ENCODE measurements at places on chromosomes 2 and 18. TPM values are rescaled to one million over a fixed set of nuclear protein-coding genes. Genes with fewer than 3 reads are reported as not detected.

DNA sequence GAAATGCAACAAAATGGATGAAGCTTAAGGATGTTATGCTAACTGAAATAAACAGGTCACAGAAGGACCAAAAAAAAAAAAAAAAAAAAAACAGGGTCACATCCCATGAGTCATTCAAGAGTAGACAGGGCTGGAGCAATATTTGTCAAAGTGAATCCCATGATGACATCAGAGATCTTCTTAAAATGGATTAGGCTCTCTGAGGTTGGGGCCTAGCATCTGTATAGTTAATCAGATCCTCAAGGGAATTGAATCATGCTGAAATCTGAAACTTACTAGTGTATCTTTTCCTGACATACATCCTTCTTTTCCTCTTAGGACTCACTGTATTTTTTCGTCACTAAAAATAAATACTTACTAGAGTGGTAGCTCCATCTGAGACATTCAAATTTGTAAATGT lies 380.6 kb upstream of the NXPH2 start:
- H3K36me3 ChIP-seq = no peaks in the 10 kb centered on the region
- no peak for DNase-seq
- no peak overlapping the region for H3K4me3 ChIP-seq
- H3K27me3 ChIP-seq = no peaks in the 10 kb centered on the region
- H3K27ac ChIP-seq = no peak overlapping the region

DNA sequence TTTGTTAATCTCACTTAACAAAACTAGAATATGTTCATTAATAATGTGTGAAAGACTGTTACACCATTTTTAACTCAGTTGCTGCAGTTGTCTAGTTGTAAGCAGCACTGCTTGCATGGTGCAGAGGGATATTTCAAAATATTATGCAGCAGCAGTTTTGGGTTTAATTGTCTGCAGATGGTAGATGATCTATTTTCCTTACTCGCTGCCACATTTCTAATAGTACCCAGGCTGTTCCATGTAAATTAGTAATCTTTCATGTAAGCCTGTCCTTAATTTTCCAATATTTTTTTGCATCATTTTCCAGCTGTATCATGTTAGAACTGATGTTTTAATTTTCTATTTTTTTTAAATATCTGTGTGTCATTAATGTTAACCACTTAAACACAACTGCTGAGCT lies 488.1 kb upstream of the RAB12 start:
- H3K4me1 ChIP-seq = peaks cover 8% of the 10 kb centered on the region
- H3K27ac ChIP-seq = no peak overlapping the region
- no peaks in the 10 kb centered on the region for H3K27me3 ChIP-seq
- no peaks in the 10 kb centered on the region for H3K36me3 ChIP-seq

ARHGEF33 gene
- 0.57 TPM for total RNA-seq

DNA sequence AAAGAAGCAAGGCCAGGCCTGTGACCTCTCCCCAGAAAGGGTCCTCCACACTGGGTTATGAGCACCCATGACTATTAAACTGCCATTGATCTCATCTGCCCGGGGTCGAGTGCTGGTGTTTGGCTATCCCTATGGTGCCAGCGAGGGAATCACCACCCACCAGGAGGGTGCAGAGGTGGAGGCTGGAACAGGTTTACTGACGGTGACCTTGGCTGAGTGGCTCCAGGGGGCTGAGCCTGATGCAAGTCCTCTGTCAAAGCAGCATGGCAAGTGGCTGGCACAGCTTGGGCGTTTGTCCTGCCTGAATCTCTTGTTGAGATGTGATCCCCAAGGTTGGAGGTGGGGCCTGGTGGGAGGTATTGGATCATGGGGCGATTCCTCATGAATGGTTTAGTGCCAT lies 196.4 kb upstream of the HDAC4 start:
- H3K27me3 ChIP-seq = no peaks in the 10 kb centered on the region
- no peak overlapping the region for H3K4me3 ChIP-seq
- peaks cover 11% of the 10 kb centered on the region for H3K4me1 ChIP-seq
- no peak for DNase-seq

CPLX4 gene
- not detected for total RNA-seq

CRYGC gene
- not detected for total RNA-seq

GRCh38 chr18:44897411-44897810 lies 216.7 kb downstream of the SETBP1 start:
- peaks cover 4% of the 10 kb centered on the region for H3K36me3 ChIP-seq
- H3K4me1 ChIP-seq = peaks cover 20% of the 10 kb centered on the region
- no peaks in the 10 kb centered on the region for H3K27me3 ChIP-seq
- H3K4me3 ChIP-seq = no peak overlapping the region
- no peak overlapping the region for H3K27ac ChIP-seq

GRCh38 chr2:172673056-172673683 lies 62.5 kb upstream of the RAPGEF4 start:
- H3K4me1 ChIP-seq = peaks cover 8% of the 10 kb centered on the region
- DNase-seq = no peak
- peaks cover 30% of the 10 kb centered on the region for H3K27me3 ChIP-seq

- no peak for DNase-seq
- no peak overlapping the region for H3K27ac ChIP-seq
- H3K4me1 ChIP-seq = peaks cover 21% of the 10 kb centered on the region
Measured at GRCh38 chr2:58731488-58731869, 490.4 kb upstream of the FANCL start.

- no peak overlapping the region for H3K4me3 ChIP-seq
- peaks cover 6% of the 10 kb centered on the region for H3K27me3 ChIP-seq
- H3K36me3 ChIP-seq = peaks cover 2% of the 10 kb centered on the region
- peaks cover 10% of the 10 kb centered on the region for H3K4me1 ChIP-seq
- DNase-seq = no peak
- H3K27ac ChIP-seq = no peak overlapping the region
Measured at GRCh38 chr2:238719641-238720040, 128.2 kb upstream of the TWIST2 start.

GRCh38 chr2:233857511-233858141 lies 3.3 kb upstream of the HJURP start:
- H3K4me3 ChIP-seq = no peak overlapping the region
- peaks cover 20% of the 10 kb centered on the region for H3K36me3 ChIP-seq
- peaks cover 36% of the 10 kb centered on the region for H3K4me1 ChIP-seq
- H3K27ac ChIP-seq = no peak overlapping the region
- DNase-seq = peak; percentile 74
- no peaks in the 10 kb centered on the region for H3K27me3 ChIP-seq

- H3K27me3 ChIP-seq = no peaks in the 10 kb centered on the region
- H3K4me1 ChIP-seq = peaks cover 5% of the 10 kb centered on the region
- no peak overlapping the region for H3K4me3 ChIP-seq
Measured at GRCh38 chr18:79413025-79413424, 17.3 kb downstream of the NFATC1 start.

GRCh38 chr2:231388725-231389346 lies 6.7 kb upstream of the B3GNT7 start:
- H3K27me3 ChIP-seq = peaks cover 5% of the 10 kb centered on the region
- H3K36me3 ChIP-seq = peaks cover 18% of the 10 kb centered on the region
- peaks cover 40% of the 10 kb centered on the region for H3K4me1 ChIP-seq

- H3K27ac ChIP-seq = no peak overlapping the region
- no peak overlapping the region for H3K4me3 ChIP-seq
- no peaks in the 10 kb centered on the region for H3K27me3 ChIP-seq
- peaks cover 13% of the 10 kb centered on the region for H3K4me1 ChIP-seq
Measured at GRCh38 chr2:179936654-179937053, 70.4 kb downstream of the CWC22 start.

- no peak overlapping the region for H3K4me3 ChIP-seq
- DNase-seq = no peak
- H3K4me1 ChIP-seq = peaks cover 15% of the 10 kb centered on the region
- peaks cover 6% of the 10 kb centered on the region for H3K36me3 ChIP-seq
Measured at GRCh38 chr18:51251625-51252024, 54.1 kb upstream of the MEX3C start.

GTF2A1L gene
- total RNA-seq = not detected

DNA sequence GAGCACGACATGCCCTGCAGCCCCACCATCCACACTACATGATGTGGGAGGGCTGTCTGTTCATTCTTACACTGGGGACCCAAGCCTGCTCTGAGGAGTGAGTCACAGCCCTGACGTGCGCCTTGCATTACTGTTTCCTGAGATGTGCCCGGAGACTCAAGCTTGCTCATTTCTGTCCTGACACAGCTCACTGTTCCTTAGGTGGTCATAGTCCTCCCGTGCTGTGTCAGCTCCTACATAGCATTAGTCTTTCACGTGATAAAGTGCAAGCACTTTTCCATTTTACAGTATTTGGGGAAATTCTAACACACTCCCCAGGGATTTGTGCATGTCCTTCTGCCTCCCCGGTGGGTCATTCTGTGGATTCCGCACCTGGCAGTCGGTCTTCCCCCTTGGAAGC lies 46.2 kb upstream of the TRIM43B start:
- no peak overlapping the region for H3K27ac ChIP-seq
- H3K4me3 ChIP-seq = no peak overlapping the region
- no peak for DNase-seq

GPR148 gene
- total RNA-seq = 0.16 TPM

DNA sequence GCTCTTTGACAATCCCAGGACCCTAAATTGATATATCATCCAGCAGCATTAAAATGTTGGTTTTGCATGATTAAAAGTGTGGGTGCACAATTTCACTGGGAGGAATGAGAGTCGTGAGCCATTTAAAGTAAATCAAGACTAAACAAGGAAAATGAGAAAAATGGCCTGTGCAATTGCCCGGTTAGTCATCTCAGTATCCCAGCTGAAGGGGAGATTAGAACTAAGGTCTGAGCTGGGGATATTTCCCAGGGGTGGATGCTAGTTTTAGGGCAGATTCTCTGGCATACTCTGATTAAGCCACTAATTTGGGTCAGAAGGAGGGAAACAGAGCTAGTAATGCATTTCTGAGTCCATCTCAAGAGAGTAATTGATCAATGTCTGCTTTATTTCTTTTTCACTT lies 177.2 kb downstream of the EN1 start:
- no peak overlapping the region for H3K4me3 ChIP-seq
- no peak overlapping the region for H3K27ac ChIP-seq
- H3K27me3 ChIP-seq = no peaks in the 10 kb centered on the region
- DNase-seq = no peak
- no peaks in the 10 kb centered on the region for H3K4me1 ChIP-seq

GRCh38 chr18:45856531-45856930 lies 31.1 kb downstream of the SIGLEC15 start:
- H3K27ac ChIP-seq = no peak overlapping the region
- no peak overlapping the region for H3K4me3 ChIP-seq
- H3K4me1 ChIP-seq = 0 out of 2 replicates have a peak, but pooled peaks cover 5% of the 10 kb centered on the region
- peaks cover 39% of the 10 kb centered on the region for H3K36me3 ChIP-seq
- H3K27me3 ChIP-seq = no peaks in the 10 kb centered on the region

- no peak overlapping the region for H3K27ac ChIP-seq
- H3K27me3 ChIP-seq = peaks cover 9% of the 10 kb centered on the region
- peaks cover 7% of the 10 kb centered on the region for H3K4me1 ChIP-seq
- no peak for DNase-seq
- H3K36me3 ChIP-seq = no peaks in the 10 kb centered on the region
Measured at GRCh38 chr18:37272226-37272625, 293.4 kb downstream of the CELF4 start.

MREG gene
- total RNA-seq = 23.0 TPM

DNA sequence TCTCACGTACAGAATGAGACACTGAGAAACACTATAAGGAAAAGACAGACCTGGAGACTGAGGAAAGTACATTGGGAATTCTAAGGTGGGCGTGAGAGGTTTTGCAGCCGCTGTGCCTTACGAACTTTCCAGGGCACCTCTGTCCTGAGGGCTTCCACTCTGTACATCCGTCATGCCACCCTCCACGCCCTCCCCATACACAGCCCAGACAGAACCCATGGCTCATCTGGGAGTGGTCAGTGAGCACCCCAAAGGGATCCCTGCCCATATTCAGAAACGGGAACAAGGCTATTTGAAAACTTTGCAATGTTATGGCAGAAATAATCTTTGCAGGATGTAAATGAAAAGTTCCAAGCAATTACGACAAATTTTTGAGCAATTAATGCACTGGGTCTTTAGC lies 95.4 kb upstream of the ZNF532 start:
- H3K27me3 ChIP-seq = peaks cover 8% of the 10 kb centered on the region
- no peak overlapping the region for H3K27ac ChIP-seq
- DNase-seq = no peak
- H3K4me3 ChIP-seq = no peak overlapping the region
- no peaks in the 10 kb centered on the region for H3K36me3 ChIP-seq

NAT8 gene
- total RNA-seq = not detected

FSHR gene
- not detected for total RNA-seq

DNA sequence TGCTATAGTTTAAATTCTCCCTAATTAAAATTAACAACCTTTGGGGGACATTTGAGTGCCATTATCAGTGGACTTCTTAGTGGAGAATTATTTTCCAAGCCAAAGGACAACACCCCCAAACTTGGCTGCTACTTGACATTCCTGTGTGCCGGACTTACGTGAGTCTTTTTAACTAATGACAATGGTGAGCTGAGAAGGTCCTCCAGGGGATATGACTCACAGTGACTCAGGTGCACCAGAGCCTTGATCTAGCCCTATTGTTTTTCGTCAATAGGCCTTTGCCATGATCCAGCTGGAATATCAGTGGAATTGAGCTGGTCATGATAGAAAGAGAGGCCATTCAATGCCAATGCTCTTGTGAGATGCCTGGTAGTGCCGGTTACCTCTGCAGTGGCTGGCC lies 118.1 kb upstream of the CXCR4 start:
- DNase-seq = no peak
- H3K27me3 ChIP-seq = no peaks in the 10 kb centered on the region
- no peaks in the 10 kb centered on the region for H3K36me3 ChIP-seq
- no peak overlapping the region for H3K4me3 ChIP-seq
- no peak overlapping the region for H3K27ac ChIP-seq

- peaks cover 28% of the 10 kb centered on the region for H3K4me1 ChIP-seq
- no peaks in the 10 kb centered on the region for H3K27me3 ChIP-seq
- DNase-seq = no peak
- no peaks in the 10 kb centered on the region for H3K36me3 ChIP-seq
Measured at GRCh38 chr2:166972002-166972401, 83.7 kb downstream of the XIRP2 start.

CCBE1 gene
- 8.0 TPM for total RNA-seq

DNA sequence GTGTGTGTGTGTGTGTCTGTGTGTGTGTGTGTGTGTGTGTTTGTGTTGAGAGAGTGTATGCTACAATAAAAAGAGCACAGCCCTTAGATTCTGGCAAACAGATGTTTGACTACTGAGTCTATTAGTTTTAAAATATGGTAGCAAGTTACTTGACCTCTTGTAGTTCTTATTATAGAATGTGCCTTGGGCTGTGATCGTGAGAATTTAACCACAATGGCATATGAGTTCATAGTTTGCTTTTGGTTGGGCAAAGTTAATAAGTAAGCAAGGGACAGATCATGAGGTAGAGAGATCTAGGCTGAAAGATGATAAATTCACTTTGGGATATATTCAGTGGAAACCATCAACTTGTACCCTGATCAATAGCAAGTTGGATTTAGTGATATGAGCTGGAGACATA lies 334.3 kb upstream of the VWC2L start:
- no peaks in the 10 kb centered on the region for H3K27me3 ChIP-seq
- no peak overlapping the region for H3K27ac ChIP-seq
- H3K4me3 ChIP-seq = no peak overlapping the region
- H3K4me1 ChIP-seq = peaks cover 11% of the 10 kb centered on the region
- no peak for DNase-seq

CHRNA1 gene
- not detected for total RNA-seq

COL4A4 gene
- total RNA-seq = 1.9 TPM

DNA sequence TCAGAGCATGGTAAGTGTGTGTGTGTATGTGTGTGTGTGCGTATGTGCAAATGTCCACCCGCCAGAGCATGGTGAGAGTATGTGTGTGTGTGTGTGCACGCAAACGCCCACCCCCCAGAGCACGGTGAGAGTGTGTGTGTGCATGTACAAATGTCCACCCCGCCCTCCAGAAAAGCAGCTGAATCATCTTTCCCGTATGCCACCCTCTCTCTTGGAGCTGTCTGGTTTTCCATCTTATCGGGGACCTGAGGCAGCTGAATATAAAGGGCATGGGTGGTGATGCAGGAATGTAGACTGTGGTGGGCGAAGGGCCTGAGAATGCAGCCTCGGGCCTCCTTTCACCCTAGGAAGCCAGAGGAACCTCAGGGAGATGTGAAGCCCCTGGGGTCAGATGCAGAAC lies 66.9 kb downstream of the COPS7B start:
- H3K4me1 ChIP-seq = no peaks in the 10 kb centered on the region
- H3K36me3 ChIP-seq = no peaks in the 10 kb centered on the region
- peaks cover 14% of the 10 kb centered on the region for H3K27me3 ChIP-seq
